ENCODE measurements at places on chromosomes 5 and 9.

- DNase-seq: no peak
Measured at GRCh38 chr5:8865266-8865665, 680.6 kb downstream of the SEMA5A start.

DNA sequence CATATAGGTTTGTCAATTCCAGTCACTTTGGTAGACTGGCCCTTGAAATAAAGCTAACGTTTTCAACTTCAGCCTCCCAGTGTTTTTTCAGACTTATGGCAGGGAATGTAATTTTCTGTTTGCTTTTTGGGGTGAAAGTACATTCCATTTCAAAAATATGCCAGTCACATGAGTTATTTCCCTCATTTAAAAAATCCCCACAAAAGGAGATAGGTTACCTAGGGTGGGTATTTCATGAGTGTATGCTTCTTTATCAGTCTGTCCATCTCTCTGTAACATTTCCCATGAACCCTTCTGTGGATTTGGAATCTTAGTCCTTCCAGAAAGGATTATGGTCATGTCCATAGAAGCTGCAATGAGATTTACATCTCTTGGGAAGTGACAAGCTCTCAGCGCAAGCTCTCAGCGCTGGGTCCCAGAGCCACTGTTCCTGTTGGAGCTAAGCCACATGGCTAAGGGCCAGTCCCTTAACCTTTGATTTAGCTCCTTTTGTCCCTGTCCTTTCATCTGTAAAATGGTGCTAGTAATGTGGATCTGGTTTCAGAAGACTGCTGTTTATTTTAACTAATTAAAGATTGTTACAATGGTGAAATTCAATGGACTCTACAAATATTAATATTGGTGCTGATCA lies 294.9 kb downstream of the NR3C1 start:
- no peak for DNase-seq

DNA sequence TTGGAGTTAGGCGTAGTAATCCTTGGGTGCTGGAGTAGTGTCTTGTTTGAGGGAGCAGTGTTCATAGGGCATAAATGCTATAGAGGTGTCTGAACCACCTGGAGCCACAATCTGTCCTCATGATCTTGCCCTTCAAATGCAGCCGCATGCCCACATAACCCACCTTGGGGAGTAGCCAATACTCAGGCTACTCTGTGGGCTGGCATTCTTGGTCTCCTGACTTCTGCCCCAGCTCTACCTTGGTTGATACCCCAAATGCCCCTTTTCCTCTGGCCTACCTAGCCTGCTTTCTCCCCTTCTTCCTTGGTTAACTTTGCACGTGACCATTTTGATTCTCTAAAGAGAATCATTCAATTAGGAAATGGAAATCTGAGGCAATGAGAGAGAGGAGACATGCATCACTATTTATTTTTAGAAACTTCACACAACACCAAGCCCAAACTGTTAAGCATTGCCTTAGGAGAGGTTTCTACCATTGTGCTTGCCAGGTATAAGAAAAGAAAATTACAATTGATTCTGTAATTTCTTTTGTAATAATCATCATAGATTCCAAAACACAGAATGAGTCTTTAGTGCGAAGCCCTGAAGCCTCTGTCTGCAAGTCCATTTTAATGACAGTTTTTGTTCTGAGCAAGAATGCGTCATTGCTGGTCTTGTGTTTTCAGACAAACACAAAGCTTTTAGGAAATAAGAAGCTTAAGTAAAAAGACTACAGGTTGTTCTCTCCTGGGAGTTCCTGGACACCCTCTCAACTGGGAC lies 135.2 kb downstream of the C9orf152 start:
- DNase-seq: no peak

DNA sequence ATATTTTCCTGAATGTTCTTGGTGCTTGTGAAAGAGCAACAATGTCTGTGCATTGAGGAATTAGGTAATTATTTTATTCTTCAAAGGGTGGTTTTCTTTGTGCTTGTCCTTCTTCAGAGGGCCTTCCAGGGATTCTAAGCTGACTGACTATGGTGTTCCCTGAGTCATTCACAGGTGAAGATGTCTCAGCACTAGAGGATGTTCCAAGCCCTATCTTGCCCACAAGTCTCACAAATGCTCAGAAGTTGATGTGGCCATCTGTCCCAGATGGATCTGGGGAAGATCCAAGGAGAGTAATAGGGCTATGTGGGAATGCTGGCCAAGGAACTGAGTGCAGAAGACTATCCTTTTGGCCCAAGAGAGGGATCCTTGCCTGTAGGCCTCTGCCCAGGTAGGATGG lies 120.9 kb downstream of the ADAMTSL1 start:
- DNase-seq: no peak

- no peak for DNase-seq
Measured at GRCh38 chr5:75509956-75510355, 1.5 kb downstream of the CERT1 start.

DNA sequence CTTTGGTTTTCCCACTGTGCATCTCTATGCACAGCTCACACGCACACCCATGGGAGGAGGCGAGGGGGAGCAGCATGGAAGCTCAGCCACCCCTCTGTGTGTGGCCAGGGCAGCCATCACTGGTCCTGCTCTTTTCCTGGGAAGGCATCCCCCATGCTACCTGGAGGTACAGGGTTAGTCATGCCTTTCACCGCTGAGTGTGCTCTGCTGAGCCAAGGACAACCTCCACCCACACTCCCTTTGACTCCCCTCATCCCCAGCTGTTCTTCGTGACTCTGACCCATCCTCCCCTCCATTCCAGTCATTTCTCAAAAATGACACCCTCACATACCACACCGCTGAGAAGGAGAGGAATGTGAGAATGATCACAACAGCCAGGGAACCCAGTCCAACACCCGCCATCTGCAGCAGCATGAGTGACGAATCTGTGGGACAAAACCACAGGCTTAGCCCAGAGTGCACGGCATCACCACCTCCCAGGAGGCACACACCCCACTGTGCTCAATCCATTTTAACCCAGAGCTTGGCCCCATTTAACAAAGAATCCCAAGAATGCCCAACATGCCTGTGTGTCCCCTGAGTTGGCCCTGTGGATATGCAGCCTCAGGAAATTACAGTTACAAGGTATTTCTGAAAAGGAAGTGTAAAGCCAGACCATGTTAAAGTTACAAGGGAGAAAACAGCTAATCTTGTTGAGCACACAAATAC lies 133.4 kb downstream of the SUSD1 start:
- no peak for DNase-seq

DNA sequence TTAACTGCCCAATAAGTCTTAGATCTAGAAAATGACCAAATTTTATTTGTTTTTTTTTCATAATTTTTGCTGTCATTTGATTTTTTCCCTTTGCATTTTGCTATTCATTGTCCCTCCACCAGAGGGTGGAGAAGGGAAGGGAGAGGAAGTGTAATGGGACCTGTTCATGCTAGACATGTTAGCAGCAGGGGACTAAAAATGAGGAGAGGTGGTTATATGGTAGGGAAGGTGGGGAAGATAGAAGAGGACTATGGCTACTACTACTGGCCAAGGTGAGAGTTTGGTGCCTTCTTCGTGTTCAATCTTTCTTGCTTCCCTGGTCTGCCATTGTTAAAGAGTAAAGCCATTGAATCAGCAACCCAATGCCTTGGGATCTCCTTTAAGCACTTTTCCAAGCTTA lies 6.4 kb downstream of the GRIA1 start:
- DNase-seq: no peak

GRCh38 chr5:137516251-137516797 lies 17.2 kb upstream of the SPOCK1 start:
- DNase-seq: no peak

DNA sequence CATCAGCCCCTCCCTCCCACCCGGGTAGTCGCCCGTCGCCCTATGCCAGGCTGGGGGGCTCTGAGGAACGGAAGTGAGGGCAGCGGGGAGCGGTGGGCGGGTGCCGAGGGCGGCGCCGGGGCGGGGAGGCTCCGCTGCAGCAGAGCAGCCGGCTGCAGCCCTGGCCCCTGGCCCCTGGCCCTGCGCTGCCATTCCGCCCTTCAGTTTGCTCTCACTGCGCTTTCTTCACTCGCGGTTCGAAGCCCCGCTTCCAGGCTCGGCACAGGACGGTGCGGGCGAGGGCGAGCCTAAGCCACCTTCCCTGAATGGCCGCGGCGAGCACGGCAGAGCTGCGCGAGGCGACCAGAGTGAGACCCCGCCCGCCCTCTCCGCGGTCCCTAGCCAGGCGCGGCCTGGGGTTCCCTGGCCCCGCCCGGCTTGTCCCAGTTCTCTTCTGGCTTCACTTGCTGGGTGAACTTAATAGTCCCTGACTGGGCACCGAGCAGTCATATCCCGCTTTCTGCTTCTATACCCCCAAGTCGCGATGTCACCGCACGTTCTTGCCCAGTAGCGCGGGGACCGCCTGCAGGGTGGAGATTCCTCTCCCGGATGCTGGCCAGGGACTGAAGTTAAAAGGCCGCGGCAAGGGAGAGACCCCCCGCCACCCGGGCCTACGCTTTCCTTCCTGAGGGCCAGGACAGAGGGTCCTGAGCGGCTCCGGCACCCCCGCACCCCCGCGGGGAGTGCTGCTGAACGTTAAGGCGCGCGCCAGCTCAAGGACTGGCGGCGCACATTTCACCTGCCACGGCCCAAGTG lies 623 bp upstream of the TRIM36 start:
- DNase-seq: no peak

DNA sequence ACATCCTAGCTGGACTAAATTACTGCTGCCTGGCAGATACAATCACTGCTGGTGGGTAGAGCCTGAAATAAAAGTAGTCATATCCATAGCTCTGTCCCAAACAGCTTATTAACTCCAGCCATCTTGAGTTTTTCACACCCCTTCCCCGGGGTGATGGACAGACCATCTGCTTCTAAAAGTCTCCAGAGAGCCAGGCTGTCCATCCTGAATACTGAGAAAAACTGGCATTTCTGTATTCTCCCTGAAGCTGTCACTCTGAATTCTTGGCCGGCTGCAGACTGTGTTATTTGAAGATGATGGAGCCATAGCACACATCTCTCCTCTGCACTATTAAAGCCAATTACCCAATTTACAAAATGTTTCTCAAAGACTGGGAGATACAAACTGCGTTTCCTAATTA lies 118.6 kb downstream of the GABBR2 start:
- DNase-seq: no peak

DNA sequence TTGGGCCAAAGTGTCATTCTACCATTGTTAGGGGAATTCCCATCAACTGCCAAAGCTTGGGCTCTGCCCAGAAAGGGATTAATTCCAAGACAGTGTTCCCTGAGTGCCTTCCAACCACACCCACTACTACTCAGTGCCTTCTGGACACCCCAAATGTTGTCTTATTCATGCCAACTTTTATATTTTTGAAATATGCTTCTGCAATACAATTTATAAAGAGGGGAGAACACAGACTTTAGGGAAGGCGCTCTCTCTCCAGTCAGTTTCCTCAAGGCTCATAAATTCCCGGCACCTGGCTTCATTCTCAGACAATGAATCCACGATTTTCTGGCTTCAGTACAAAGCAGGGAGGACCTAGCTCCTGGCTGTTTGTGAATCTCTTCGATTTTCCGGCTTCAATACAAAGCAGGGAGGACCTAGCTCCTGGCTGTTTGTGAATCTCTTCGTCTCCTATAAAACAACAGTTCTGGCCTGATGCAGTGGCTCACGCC lies 120.1 kb upstream of the MYO10 start:
- peak; percentile 68 for DNase-seq

GRCh38 chr9:25224309-25224708 lies 453.9 kb downstream of the TUSC1 start:
- no peak for DNase-seq

DNA sequence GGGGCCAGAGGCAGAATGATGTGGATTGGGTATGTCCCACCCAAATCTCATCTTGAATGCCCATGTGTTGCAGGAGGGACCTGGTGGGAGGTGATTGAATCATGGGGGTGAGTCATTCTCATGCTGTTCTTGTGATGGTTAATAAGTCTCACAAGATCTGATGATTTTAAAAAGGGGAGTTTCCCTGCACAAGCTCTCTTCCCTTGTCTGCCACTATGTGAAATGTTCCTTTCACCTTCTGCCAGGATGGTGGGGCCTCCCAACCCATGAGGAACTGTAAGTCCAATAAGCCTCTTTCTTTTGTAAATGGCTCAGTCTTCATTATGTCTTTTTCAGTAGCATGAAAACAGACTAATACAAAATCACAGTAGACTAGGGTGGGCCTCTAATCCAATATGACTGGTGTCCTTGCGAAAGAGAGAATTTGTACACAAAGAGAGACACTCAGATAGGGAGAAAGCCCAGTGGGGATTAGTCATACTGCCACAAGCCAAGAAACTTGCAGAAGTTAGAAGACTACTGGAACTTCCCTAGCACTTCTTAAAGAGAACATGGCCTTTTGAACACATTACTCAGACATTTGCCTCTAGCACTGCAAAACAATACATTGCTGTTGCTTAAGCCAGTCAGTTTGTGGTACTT lies 68.4 kb downstream of the ANXA1 start:
- no peak for DNase-seq

GRCh38 chr5:120152931-120153330 lies 311.2 kb upstream of the PRR16 start:
- no peak for DNase-seq

DNA sequence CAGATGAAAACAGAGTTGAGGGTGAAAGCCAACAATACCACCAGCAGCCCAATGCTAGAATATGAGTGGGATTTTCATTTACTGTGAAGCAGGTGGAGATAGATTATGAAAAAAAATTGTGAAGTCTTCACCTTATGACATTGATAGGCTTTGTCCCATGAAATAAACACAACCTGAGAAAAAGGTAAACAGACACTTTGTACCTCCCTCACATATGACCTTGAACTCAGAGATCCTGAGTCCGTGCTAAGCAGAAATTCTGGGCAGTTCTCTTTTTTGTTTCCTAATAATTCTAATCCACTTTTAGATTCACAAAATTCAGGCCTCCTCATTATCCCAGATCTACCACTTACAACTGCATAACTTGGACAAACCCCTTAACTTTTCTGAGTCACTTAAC lies 127.3 kb upstream of the RORB start:
- no peak for DNase-seq

- no peak for DNase-seq
Measured at GRCh38 chr9:69122082-69122548, 52.0 kb upstream of the TJP2 start.

GRCh38 chr9:90464978-90465377 lies 177.6 kb downstream of the DIRAS2 start:
- no peak for DNase-seq

DNA sequence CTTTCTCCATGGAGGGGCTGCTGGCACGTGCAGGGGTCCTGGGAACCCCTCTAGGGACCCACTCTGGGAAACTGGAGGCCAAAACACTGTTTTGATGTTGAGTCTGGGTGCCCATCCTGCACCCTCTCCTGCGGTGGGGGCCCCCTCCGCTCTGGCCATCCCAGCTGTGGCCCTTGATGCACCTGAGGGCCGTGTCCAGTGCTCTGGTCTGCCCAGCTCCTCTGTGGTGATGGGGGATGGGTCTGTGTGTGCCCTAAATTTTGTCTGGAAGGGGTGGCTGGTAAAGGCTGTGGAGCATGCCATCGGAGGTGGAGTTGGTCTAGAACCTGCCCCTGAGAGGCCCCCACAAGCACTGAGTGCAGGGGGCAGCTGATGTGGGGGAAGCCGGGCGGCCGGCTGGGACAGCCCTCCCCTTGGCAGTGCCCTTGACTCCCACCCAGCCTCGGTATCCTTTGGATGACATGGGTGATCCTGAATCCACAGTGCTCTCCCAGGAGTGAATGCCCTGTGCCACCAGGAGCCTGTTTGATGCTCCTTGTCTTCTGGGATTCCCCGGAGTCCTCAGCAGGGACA lies 26.3 kb downstream of the AHRR start:
- no peak for DNase-seq

Measured in DMS 273 treated with DMSO at 0.1 percent for 48 hours (cell line).